ENCODE measurements at places on chromosomes 2 and 18.

DNA sequence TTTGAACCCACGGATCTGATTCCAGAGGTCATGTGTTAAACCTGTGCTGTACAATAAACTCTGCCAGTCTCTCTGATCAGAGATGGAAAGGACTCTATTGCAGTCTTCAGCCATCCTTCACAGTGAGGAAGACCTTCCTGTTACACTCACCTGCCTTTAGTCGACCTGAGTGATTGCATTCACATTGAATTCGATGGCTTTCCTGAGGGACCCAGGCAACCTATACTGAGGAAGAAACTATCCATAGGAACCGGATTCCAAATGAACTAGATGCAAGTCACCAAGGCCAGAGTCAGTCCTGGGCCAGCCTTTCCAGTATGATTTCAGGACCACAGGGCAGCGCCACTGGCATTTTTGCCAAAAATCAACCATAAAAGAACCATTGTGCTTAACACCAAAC lies 56.8 kb downstream of the PKDCC start:
- DNase-seq: no peak

- no peak for DNase-seq
These were observed 12.4 kb downstream of the PCYOX1 start for GRCh38 chr2:70270323-70270722.

- DNase-seq: no peak
These were observed 114.3 kb downstream of the LCLAT1 start for GRCh38 chr2:30561349-30561748.

DNA sequence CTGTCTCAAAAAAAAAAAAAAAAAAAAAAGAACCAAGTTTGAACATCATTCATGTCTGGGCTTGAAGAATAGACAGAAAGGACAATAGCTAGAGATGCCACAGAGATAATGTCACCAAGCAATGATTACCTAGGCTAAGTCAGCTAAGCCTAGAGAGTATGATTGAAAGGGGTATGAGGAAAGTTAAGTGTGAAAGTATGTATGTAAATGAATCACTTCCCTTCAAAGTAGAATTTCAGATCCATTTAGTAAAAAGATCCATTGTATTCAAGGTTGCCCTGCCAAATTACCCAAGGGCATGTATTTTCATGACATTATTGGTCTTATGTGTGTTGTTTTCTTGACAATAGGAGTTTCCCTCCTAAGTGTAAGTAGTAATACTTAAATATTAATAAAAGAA lies 34.1 kb upstream of the SLC39A10 start:
- no peak for DNase-seq

All from thyroid gland (tissue), 4 donors.